Activated B cell treated with CpG ODN at 0.5 μM for 24 hours (primary cell): ENCODE measurements at places on chromosomes 11 and 22.

- DNase-seq = no peak
Observed at GRCh38 chr11:48066881-48067800, 86.8 kb downstream of the PTPRJ start.

DNA sequence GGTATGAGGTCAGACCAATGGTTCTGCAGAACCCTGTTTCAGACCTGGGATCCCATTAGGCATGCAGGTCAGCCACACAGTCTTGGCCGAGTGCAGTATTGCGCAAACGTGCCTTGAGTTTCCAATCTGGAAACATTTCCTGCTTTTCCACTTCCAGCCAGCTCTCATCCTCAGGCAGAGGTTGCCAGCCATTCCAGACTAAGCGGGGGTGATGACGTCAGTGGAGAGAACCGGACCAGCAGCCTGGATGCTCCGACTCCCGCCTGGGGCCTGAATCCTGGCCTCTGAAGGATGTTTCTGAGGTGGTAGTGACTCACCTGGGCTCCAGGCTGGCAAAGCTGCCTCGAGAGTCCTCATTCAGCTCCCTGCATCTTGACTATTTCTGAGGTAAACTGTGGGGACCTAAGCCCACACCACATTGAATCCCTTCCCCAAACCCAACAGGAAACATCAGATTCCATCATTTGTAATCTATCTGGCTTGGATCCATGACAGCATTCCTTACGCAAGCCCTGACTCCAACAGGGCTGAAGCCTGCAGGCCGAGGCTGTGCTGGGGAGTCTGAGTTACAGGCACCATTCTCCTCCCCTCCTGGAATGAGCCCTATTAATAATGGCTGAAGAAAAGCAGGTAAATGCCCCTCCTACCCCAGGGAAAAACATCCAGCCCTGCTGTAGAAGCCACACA, 83.0 kb downstream of the ABTB2 start:
- no peak for DNase-seq

DNA sequence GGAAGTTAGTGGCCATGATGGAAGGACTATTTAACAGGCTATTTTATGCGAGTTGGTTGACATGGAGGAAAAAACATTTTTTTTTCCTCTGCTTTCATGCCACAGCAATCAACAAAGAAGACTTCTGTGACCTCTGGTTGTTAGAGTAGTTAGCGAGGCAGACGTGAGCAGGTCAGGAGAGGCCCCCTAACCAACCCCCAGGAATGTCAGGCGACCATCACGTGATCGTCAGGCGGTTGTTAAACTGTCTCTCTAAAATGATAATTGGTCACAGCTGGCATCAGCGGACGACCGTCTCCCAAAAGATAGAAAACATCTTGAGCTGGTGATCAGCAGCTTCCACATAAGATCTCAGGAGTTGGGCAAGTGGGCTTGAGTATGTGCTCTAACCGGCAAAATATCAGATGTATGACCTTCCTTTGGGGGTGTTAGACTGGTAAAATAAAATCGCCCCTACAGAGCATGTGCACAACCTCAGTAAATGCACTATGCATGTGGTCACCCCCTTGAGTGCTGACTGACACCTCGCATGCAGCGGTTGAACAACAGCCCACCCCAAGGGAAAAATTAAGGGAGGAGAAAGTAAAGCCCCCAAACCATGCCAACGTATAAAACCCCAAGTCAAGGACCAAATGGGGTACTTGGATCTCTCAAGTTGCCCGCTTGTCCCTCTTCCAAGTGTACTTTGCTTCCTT, 20.9 kb upstream of the NARS2 start:
- no peak for DNase-seq

DNA sequence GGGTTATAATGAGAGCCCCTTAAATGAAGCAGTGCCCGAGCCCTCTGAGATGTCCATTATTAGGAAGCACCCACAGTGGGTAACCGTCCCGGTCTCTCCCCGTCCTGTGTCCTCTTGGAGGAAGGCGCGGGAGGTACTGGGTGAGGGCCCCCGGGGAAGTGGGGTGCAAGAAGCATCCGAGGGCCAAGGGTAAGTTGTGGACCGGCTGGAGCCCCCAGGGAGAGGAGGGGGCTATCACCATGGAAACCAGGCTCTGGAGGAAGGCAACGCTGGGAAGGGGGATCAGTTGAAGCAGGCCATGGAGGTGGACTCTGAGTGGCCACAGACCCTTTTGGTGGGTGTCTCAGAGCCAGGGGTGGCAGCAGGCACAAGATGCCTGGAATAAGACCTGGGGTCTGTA, 173.6 kb downstream of the ST3GAL4 start:
- DNase-seq = no peak

- no peak for DNase-seq
Observed at GRCh38 chr22:44126807-44127206, 53.9 kb upstream of the PARVG start.

- DNase-seq = no peak
Observed at GRCh38 chr11:72333661-72334060, 89.7 kb upstream of the PHOX2A start.

GRCh38 chr22:19620742-19621371, 93.4 kb upstream of the SEPTIN5 start:
- no peak for DNase-seq

DNA sequence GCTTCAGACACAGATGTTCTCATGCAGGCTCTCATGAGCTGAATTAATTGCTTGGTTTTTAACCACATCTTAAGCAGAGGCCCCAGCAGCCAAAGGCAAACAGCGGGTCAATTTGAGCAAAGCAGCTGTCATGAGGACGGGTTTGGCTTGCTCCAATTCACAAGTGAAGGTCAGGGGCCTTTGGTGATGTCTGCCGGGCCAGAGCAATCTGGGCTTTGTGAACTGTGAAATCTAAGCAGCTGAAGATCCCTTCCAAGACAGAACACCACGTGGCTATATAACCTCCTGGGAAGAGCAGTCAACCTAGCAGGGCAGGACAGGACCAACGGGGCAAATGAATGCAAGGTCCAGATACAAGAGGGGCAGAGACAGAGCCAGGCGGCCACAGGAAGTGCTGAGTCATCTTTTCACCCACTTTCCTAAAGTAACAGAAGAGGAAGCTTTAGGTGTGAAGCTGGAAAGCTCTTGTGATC, 187.3 kb upstream of the B3GAT1 start:
- no peak for DNase-seq

DNA sequence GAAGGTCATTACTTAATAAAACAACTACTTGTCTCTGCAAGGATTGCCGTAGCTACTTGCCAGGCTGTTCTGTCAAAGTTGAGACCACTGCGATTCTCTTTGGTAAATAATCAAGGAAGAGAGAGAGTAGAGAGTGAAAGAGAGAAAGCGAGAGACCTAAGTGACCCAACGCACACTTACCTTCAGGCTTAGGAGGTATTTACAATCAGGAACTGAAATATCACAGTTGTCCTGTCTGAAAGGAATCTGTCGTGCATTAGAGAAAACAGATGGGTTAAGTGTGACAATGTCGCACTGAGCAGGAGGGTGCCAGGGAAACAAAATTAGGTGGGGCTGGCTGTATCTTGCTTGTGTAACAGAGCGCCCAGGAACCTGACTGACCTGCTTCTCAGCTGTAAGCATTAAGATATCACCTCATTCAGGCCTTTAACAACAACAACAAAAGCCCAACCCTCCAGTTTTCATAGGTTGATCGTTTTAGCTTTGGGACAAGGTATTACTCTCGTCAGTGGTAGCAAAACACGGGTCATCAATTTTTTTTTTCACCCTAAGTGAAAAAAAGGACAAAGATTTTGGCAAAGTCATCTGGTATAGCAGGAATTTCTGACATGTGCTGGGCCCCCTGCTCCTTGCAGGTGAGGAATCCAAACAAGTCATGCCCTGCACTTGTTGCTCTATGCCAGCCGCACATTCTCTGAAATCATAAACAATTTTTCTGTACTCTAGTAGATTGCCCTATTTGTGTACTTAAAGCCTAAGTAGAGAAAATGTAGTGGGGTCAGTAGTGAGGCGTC, at the start of gene MUC15:
Gene MUC15 (minus strand): TSS at position 403 of the 794 bp plus-strand sequence. CDS start 5,169 bp downstream, outside the sequence.
- DNase-seq = no peak

DNA sequence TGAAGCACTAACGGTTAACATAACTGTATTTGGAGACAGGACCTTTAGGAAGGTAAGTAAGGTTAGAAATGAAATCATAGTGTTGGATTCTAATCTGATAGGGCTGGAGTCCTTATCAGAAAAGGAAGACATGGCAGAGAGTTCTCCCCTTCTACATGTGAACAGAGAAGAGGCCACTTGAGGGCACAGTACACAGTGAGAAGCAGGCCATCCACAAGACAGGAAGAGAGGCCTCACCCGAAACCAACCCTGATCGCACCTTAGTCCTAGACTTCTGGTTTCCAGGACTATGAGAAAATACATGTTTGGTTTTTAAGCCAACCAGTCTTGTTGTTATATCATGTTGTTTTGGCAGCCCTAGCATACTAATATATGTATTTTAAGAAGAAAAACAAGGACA, 170.0 kb downstream of the LRRC4C start:
- DNase-seq = no peak

- DNase-seq = no peak
Observed at GRCh38 chr11:111582163-111582562, 20.1 kb upstream of the SIK2 start.

GRCh38 chr11:100663583-100663982, 23.5 kb upstream of the ARHGAP42 start:
- DNase-seq = no peak

- DNase-seq = no peak
Observed at GRCh38 chr22:27755521-27756211, 45.9 kb downstream of the MN1 start.

- DNase-seq = no peak
Observed at GRCh38 chr11:19525714-19526113, 186.9 kb upstream of the NAV2 start.

GRCh38 chr11:57237204-57237681, at the start of gene APLNR:
TSS of gene APLNR (minus strand) at chr11:57237250. CDS start at chr11:57237004, 246 bp downstream.
- no peak for DNase-seq

GRCh38 chr11:37995886-37996285, 1397.8 kb upstream of the RAG2 start:
- no peak for DNase-seq

GRCh38 chr11:34601085-34601444, 19.8 kb upstream of the EHF start:
- DNase-seq = no peak

DNA sequence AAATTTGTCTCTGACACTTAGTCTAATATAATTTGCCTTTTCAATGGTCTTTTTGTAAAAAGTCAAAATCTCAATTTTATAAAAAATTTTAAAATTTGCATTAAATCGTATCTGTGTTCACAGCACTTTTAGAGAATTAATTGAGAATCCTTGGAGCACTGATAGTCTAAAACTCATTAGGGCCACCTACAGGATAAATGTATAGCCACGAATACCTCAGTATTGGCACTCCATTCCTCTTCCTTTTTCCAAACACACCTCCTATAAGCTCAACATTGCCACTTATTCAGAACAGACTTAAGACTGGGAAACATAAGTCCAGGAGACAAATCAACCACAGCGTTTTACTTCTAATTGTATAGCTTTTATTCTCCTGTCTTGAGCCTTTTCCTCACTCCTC, 776.0 kb upstream of the ARHGAP42 start:
- DNase-seq = no peak

DNA sequence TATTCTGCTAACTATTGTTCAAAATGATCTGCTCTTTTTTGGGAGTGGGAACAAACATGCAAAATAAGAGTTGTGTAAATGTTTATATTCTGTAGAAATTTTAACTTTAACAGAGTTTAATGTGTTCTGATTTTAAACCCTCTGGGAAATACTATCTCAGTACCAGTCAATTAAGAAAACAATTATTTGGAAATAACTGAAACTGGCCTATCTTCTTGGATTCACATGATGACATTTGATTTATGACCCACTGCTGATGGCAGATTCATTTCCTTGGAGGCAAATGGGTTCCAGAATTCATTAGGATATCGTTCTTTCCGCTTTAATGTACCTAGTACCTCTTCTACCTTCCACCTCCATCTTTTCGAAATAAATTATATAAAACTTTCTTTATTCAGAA, 5.5 kb downstream of the SIK2 start:
- no peak for DNase-seq
